GM10248 (cell line): ENCODE measurements at places on chromosomes 7 and 10.
A peak's percentile ranks its signal among the peaks of the same experiment; 100 is the strongest.

- no peak for DNase-seq
Observed at GRCh38 chr10:71278691-71279588, 40.1 kb upstream of the SLC29A3 start.

- no peak for DNase-seq
Observed at GRCh38 chr7:2714636-2715035, 26.6 kb downstream of the AMZ1 start.

- no peak for DNase-seq
Observed at GRCh38 chr7:100974021-100974420, 4.7 kb downstream of the MUC12 start.

DNA sequence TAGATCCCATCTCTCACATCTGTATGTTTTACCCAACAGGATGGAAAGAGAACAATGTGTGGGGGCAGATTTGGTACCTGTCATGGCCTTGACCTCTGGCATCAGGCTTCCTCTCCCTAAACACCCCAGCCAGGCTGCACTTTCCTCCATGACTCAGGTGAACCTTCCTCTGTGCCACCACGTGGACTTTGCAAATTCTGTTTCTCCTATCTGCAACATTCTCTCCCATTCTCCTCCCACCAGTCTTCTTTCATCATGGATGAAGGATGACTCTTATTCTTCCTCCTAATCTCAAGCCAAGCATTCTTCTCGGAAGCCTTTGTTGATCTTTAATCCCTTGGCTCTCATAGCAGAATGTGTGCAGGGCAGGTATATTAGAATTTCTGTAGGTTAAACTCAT is 355.4 kb downstream of the KCNMA1 start:
- no peak for DNase-seq

DNA sequence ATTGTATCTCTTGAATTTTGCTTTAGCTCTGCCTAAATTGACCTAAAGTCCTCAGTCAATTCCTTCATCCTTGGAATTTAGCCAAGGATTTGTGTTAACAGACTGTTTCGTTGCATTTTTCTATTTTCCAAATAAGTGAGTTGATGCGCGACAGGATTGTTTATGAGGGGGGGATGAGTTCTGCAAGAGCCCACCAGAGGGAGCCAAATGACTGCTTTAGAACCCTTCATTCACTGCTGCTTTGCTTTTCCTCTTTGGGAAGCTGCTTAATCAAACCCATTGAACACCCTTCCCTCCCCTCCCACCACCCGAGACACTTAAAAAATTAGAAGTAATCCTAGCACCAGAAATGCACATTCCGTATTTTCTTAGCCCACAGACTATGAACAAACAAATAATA is 33.7 kb upstream of the PTF1A start:
- peak; percentile 79 for DNase-seq

GRCh38 chr7:36185092-36185491 is 32.0 kb downstream of the EEPD1 start:
- no peak for DNase-seq

DNA sequence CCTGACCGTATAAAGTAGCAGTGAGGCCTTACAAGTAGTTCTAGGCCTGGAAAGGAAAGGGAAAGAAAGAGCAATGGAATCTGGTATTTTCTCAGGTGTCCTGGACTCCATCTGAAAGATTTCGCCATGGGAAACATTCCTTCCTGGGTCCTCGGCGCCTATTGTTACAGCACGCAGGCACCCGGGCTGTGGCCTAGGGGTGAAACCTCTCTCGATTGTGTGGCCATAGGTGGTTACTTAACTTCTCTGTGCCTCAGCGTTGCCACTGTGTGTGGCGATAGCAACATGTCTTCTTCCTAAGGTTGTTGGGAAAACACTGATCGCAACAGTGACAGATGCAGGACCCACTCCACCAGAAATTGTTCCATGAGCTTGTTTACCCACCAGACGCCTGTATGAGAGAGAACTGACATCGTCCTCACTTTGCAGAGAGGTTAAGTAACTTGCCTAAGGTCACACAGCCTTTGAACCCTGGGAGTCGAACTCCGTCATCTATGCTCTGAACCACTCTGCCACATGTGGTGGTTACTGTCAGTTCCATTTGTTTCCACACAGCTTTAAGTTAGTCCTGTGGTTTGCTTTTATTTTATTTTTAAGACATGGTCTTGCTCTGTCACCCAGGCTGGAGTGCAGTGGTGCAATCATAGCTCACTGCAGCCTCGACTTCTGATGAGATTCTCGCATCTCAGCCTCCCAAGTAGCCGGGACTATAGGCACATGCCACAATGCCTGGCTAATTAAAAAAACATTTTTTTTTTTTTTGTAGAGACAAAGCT is 73.4 kb downstream of the LHPP start:
- DNase-seq: no peak

GRCh38 chr7:83807774-83808173 is 158.8 kb upstream of the SEMA3E start:
- DNase-seq: no peak

- no peak for DNase-seq
Observed at GRCh38 chr10:129793996-129794395, 170.1 kb downstream of the EBF3 start.

DNA sequence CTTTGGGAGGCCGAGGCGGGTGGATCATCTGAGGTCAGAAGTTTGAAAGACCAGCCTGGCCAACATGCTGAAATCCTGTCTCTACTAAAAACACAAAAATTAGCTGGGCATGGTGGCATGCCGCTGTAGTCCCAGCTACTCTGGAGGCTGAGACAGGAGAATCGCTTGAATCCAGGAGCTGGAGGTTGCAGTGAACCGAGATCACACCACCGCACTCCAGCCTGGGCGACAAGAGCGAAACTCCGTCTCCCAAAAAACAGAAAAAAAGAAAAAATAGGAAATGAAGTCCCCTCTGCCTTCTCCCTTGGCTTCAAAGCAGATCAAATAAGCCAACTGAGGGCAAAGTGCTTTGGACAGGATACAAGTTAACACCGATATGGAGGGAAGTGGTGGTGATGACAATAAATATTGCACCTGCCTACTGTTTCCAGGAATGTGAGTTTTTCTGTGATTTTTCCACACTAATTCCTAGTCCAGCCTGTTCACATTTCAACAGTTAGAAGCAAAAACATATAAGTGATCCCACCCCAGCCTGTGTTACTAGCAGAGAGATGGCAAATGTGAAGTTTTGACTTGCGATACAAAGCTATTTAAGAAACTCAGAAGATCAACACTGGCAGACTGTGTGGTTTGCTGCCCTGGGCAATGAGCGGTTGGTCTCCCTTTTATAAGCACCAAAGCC is 291.2 kb upstream of the AOAH start:
- DNase-seq: no peak

DNA sequence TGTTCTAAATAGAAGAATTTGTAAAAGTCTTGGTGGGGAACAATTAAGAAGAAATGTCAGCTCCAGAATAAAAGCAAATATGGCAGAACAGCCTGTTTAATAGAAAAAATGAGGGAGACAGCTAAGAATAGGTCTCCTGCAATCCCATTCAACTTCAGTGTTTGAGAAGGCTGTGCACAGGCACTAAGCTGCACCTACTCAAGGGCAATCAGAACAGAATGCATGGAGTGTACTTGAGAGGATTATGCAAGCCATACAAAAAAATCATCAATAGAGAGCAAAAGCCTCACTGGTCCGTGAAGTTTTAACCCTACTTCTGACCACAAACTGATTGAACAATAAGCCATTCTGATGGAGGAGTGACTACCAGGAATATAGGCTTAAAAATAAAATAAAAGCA is 690.7 kb upstream of the PCDH15 start:
- DNase-seq: no peak

DNA sequence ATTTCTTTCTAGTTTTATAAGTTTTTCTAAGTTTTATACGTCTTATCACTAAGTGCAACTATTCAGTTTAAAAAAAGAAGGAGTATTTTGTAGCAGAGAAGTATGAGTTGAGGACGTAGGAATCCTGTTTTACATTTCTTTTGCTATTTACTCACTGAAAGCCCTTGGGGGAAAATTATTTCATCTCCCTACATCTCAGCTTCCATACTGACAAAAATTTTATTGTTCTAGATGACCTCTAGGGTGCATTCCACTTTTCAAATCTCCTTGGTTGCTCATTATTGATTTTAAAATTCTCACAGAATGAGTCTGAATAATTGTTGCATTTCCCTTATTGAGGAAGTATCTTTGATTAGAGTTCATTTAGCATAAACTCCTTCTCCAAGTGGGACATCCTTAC is 14.9 kb upstream of the PDK4 start:
- no peak for DNase-seq

DNA sequence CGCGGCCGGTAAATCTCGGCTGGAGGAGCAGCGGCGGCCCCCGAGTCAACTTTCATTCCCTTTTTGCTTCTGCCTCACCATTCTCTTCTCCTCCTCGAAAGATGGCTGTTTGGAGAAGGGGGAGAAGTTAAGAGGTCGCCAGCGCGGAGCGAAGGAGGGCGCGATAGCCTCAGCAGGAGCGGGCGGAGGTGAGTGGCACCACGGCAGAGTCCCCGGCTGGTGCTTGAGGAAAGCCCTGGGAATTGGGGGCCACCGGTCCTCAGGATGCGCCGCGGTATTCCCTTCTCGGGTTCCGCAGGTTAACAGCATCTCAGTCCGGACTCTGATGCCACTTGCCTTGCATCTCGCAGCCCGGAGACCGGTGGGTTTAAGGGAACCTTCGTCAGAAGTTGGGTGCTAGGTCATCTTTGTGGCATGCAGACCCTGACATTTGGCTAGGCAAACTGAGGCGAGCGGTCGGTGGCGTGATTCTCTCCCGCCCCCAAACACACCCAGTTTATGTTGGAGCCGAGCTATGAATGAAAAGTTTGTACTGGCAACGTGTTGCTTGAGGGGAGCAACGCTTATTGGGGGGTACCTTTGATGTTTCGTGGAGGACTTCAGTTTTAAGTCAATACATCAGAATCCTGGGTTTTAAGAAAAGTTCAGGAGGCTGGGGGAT is 59.5 kb upstream of the PRPS1L1 start:
- DNase-seq: peak; percentile 14

DNA sequence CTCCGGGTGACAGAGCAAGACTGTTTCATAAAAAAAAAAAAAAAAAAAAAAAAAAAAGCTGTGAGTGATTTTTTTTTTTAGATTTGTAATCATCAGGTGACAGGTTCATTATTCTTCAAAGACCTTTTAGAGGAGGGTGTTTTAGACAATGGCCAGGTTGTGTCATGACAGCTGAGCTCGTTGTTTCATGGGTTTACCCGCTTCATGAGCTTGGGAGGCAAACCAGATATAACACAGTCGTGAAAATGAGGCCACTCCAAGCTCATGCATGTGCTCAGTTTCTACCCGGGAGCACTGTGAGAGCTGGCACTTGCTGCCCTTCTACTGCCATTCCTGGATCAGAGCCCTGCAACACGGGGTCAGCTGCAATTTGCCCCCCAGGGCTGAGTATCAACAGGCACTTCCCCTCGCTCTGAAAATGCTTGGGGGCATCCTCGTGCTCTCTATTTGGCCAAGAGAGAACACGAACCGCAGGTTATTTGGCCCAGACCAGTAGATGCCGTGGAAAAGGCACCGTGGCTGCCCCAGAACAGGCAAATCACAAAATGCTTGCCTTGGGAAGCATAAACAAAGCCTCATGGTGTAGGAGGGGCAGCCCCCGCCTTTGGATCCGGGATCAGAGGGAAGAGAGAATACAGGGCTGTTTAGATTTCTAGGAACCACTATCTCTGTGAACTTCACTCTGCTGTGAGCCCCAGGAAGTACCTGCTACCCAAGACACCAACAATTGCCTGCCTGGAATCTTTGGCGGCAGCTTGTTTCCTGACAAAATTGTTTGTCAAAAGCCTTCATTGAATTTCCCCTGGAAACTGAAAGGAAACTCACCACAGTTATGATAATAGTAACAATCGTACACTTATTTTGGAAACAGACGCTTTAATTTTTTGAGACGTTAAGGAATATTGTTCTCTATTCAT is 371.0 kb downstream of the FRMD4A start:
- DNase-seq: no peak

DNA sequence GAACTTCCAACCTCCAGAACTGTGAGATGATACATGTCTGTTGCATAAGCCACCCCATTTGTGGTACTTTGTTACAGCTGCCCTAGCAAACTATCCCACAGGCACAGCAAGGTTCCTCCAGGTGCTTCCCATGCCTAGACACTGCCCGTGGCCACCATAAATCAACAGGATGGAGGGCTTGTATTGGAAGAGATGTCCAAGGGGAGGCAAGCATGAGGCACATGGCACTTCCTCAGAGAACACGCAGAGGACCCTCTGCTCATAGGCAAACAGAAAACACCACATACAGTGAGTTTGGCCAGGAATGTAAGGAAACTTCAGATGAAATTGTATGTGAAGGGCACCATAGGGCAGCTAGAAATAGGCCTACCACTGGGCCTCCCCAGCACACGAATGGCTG is 291.1 kb downstream of the GRID1 start:
- DNase-seq: no peak

- no peak for DNase-seq
Observed at GRCh38 chr7:74493295-74493694, 39.6 kb downstream of the GTF2IRD1 start.

GRCh38 chr10:115093776-115094408 is 727 bp downstream of the ATRNL1 start:
- peak; percentile 51 for DNase-seq

GRCh38 chr7:6436385-6436685 is 11.4 kb downstream of the DAGLB start:
- no peak for DNase-seq

GRCh38 chr10:44961230-44961571 is 1.6 kb downstream of the RASSF4 start:
- DNase-seq: no peak

DNA sequence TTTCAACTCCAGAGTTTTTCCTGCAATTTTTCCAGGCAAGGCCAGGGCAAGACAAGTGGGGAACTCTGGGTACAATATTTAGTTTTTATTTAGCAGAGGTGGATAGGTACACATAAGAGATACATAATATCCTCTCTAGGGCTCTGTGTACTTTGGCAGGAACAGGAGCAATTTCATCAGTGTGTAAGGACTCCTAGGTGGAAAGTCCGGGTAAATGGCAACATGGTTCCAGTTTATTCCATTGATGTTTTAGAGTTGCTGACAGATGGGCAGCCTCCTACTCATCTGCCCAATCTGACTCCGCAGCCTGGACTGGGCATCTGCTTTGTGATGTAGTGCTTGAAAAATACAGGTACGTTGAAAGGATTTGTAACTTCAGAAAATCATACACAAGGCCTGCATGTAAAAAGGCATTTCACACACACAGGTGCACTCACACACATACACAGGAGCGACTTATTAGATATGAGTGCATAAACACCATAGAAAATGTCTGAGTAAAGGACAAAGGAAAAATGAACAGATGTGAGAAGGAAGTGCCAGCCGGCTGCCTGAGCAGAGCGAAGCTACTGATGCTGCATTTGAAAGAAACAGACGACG is 5.7 kb downstream of the PON1 start:
- DNase-seq: no peak

DNA sequence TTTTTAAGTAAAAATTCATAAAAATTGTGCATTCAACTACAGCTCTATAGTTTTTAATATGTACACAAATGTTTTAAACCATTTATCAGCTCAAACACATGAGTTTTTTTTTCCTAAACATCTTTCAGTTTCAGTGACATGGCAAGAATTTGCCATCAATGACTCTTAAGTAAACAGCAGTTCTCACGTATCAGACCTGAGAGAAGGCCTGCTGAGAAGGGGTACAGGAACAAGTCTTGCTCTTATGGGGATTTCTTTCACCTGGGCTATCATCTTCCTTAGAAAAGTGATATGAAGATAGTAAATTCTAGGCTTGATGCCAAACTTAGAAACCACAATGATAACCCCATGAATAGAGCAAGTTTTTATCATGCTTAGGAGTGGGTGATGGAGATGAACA is 467.8 kb downstream of the ARL4A start:
- no peak for DNase-seq
